ENCODE measurements at places on chromosomes 12 and 14.

DNA sequence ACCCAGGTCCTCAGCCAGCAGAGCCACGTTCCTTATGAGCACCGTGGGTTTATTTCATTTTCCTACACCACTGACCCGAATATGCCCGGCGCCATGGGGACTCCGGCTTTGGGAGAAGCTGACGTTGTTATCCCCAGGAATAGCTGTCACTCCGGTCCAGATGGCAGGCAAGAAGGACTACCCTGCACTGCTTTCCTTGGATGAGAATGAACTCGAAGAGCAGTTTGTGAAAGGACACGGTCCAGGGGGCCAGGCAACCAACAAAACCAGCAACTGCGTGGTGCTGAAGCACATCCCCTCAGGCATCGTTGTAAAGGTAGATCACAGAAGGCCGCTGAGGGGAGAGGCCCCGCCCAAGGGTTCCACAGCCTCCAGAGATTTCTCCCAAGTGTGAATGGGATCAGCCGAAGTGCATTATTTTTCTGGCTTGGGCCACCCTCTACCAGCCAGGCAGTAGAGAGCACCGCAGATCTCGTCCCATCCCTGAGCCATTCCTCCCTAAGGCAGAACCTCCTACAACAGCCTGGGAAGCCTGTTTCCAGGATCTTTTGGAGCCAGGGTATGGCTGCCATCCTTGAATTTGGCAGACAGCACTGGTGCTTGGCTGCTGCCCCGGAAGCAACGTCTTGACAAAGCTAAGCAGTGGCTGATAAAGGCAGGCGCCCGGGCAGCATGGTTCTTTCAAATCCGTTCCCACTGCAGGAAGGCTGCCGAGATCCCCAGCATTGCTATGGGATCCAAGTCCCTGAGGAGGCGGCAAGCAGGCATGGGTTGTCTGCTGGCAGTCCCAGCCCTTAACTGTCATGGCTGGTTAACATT, 17.8 kb downstream of the CDK2AP1 start:
- no peak for DNase-seq
- no peaks in the 10 kb centered on the region for H3K4me1 ChIP-seq
- H3K36me3 ChIP-seq = peaks cover 20% of the 10 kb centered on the region
- H3K27ac ChIP-seq = no peak overlapping the region

DNA sequence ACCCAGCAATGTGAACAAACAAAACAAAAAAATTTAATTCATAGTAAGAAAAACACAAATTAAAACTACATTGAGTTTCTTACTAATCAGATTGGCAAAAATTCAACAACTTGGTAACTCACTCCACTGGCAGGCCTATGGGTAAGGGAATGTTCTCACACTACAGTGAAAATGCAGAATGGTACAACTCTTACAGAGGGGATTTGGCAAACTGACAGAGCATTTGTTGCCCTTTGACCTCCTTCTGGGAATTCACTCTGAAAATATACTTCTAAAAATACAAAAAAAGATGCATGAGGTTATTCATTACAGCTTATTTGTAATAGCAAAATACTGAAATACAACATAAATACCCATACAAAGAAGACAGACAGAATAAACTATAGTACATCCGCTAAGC, 32.8 kb downstream of the ABCD2 start:
- no peak overlapping the region for H3K27ac ChIP-seq
- H3K36me3 ChIP-seq = peaks cover 8% of the 10 kb centered on the region
- no peak overlapping the region for H3K4me3 ChIP-seq
- peaks cover under 1% of the 10 kb centered on the region for H3K4me1 ChIP-seq
- DNase-seq = no peak

DNA sequence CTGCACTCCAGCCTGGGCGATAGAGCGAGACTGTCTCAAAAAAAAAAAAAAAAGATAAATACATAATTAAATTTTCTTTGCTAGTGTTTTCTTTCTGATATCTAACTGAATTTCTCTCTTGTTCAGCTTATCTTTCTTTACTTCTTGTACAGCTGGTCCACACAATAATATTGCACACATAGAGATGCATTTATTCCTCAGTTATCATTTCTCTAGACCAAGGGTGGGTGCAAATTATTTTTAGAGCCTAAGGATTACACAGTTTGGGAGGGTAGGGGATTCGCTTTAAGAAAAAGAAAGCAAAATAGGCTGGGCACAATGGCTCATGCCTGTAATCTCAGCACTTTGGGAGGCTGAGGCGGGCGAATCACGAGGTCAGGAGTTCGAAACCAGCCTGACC, 17.9 kb downstream of the A2ML1 start:
- no peak overlapping the region for H3K27ac ChIP-seq
- H3K4me1 ChIP-seq = no peaks in the 10 kb centered on the region
- peaks cover 3% of the 10 kb centered on the region for H3K27me3 ChIP-seq
- DNase-seq = no peak

DNA sequence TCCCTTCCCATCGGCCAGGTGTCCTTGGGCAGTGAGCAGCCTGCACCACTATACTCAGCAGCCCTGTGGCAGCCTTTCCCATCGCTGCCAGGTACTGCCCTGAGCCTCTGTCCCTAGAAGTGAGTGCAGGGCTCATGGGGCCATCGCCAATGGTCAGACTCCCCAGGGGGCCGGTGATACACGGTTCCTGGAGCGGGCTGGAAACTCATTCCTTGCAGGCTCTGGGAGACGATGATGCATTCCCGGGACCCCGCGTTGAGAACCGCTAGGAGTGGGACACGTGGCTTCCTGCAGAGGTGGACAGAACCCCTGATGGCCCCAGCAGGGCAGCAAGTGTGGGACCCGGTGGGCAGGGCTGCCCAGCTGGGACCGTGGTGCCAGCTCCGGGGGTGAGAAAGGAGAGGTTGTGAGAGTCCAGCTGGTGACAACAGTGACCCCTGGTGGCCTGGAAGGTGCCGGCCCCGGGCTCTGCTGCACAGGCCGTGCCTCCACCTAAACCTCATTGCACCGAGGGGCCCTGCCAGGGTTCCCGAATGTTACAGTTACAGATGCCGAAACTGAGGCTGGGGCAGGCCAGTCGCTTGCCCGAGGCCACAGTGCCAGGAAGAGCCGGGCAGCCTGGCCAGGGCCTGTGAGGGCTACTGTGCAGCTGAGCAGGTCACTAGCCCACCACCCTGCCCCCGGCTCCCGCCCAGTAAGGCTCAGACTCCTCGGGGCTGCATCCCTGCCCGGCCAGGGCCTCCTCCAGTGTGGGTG, 33.8 kb downstream of the FBRSL1 start:
- no peak overlapping the region for H3K4me3 ChIP-seq
- no peaks in the 10 kb centered on the region for H3K4me1 ChIP-seq
- H3K36me3 ChIP-seq = peaks cover 4% of the 10 kb centered on the region
- DNase-seq = peak; percentile 87
- no peaks in the 10 kb centered on the region for H3K27me3 ChIP-seq

GRCh38 chr12:130714091-130714590, 2.0 kb downstream of the RIMBP2 start:
- no peak for DNase-seq
- H3K36me3 ChIP-seq = no peaks in the 10 kb centered on the region
- no peak overlapping the region for H3K27ac ChIP-seq
- peaks cover 75% of the 10 kb centered on the region for H3K27me3 ChIP-seq

DNA sequence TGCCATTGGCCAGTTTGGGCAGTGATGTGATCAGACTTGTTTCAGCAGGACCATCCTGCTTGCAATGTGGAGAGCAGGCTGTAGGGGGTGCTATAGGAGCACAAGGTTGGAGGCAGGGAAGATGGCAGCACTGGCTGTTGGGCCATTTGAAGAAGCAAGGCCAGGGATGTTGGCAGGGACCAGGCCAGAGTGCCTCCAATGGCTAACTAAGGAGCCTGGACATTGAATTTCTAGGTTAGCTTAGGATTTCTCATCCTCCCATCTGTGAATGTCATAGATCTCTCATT, 23.5 kb downstream of the FGF23 start:
- H3K27ac ChIP-seq = no peak overlapping the region
- no peaks in the 10 kb centered on the region for H3K4me1 ChIP-seq
- no peak overlapping the region for H3K4me3 ChIP-seq
- DNase-seq = peak; percentile 50
- peaks cover 10% of the 10 kb centered on the region for H3K36me3 ChIP-seq

- no peaks in the 10 kb centered on the region for H3K36me3 ChIP-seq
- no peak for DNase-seq
- H3K4me3 ChIP-seq = no peak overlapping the region
- no peaks in the 10 kb centered on the region for H3K27me3 ChIP-seq
Observed at GRCh38 chr12:122116707-122117535, 38.4 kb downstream of the MLXIP start.

- peaks cover 8% of the 10 kb centered on the region for H3K4me1 ChIP-seq
- no peak within 1 kb of the TSS for H3K27ac ChIP-seq
- H3K27me3 ChIP-seq = no peaks in the 10 kb centered on the region
- peaks cover 2% of the 10 kb centered on the region for H3K36me3 ChIP-seq
- no peak within 1 kb of the TSS for H3K4me3 ChIP-seq
Observed at GRCh38 chr12:7935590-7936581, at the start of gene SLC2A3. Gene SLC2A3 (minus strand): TSS chr12:7936187. CDS start chr12:7936034, 153 bp downstream.

- H3K4me1 ChIP-seq = no peaks in the 10 kb centered on the region
- H3K4me3 ChIP-seq = no peak overlapping the region
- H3K36me3 ChIP-seq = no peaks in the 10 kb centered on the region
- DNase-seq = no peak
- no peaks in the 10 kb centered on the region for H3K27me3 ChIP-seq
Observed at GRCh38 chr12:41566703-41567102, 378.6 kb downstream of the PDZRN4 start.

DNA sequence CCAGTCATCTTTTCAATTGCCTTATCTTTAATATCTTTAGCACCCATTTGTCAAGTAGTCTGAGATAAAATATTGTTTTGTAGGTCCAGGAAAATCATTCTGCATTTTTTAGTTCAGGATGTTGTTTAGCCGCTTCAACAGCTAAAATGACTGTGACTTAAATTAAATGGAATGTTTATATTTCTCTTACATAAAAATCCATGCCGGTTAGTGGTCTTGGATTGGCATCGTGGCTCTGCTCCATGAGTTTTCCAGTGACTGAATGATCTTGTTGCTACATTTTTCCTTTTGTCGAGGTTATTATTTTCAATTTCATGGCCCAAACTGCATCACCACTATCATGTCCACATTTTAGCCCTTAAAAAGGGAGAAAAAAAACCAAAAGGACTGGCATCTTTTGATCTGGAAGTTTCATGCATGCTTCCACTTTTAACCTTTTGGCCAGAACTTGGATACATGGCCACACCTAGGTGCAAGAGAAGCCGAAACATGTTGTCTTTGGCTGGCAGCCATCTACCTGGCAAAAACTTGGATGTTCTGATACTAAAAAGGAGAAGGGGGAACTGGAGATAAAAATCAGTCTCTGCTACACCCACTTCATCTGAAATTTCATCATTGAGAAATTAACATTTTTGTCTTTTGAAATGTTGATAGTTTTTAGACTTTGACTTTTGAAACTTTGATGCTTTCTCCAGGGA, 142.4 kb downstream of the OTOGL start:
- no peaks in the 10 kb centered on the region for H3K27me3 ChIP-seq
- peaks cover 9% of the 10 kb centered on the region for H3K4me1 ChIP-seq
- no peak for DNase-seq
- no peaks in the 10 kb centered on the region for H3K36me3 ChIP-seq

- H3K4me3 ChIP-seq = no peak overlapping the region
- H3K27ac ChIP-seq = no peak overlapping the region
- H3K27me3 ChIP-seq = peaks cover 3% of the 10 kb centered on the region
- DNase-seq = no peak
Observed at GRCh38 chr14:98203421-98203820, 1068.6 kb downstream of the BCL11B start.

DNA sequence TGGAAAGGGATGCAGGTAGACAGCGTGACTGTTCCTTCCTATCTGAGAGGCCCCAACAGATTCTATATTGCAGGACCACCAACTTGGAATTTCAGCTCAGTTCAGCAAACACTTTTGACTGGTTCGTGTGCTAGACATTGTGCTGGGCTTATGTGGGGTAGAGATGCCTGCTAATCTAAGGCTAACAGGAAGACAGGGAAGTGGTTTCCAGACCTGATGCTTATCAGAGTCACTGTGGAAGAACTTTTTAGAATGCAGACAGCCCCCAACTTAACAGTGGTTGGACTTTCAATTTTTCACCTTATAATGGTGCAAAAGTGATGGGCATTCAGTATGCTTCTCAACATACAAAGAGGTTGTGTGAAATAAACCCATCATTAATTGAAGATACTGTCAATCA, 32.2 kb downstream of the NTF3 start:
- H3K36me3 ChIP-seq = no peaks in the 10 kb centered on the region
- H3K4me3 ChIP-seq = no peak overlapping the region
- H3K27ac ChIP-seq = no peak overlapping the region

- no peak overlapping the region for H3K4me3 ChIP-seq
- no peaks in the 10 kb centered on the region for H3K4me1 ChIP-seq
- no peaks in the 10 kb centered on the region for H3K36me3 ChIP-seq
- no peak overlapping the region for H3K27ac ChIP-seq
- no peaks in the 10 kb centered on the region for H3K27me3 ChIP-seq
Observed at GRCh38 chr12:76236640-76237039, 111.6 kb downstream of the BBS10 start.

DNA sequence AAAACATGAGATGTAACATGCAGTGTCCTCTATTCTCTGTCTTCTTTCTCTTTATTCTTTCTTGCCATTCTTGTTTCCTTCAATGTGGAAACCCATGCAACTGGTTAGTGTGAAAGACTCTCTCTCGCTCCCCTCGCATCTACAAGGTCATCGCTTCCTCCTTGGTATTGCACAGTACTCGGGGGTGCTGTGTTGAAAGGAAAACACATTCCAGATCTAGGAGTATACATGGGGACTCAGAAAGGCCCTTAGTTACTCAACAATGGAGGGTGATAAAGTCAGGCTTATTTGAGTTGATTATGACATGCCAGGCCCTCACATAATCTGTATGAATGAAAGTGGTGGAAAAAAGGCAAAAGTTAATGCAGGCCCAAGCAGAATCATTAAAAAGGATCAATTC, 75.5 kb upstream of the OVCH1 start:
- no peak overlapping the region for H3K4me3 ChIP-seq
- H3K27me3 ChIP-seq = peaks cover 3% of the 10 kb centered on the region
- H3K4me1 ChIP-seq = peaks cover 9% of the 10 kb centered on the region
- no peaks in the 10 kb centered on the region for H3K36me3 ChIP-seq
- no peak overlapping the region for H3K27ac ChIP-seq

DNA sequence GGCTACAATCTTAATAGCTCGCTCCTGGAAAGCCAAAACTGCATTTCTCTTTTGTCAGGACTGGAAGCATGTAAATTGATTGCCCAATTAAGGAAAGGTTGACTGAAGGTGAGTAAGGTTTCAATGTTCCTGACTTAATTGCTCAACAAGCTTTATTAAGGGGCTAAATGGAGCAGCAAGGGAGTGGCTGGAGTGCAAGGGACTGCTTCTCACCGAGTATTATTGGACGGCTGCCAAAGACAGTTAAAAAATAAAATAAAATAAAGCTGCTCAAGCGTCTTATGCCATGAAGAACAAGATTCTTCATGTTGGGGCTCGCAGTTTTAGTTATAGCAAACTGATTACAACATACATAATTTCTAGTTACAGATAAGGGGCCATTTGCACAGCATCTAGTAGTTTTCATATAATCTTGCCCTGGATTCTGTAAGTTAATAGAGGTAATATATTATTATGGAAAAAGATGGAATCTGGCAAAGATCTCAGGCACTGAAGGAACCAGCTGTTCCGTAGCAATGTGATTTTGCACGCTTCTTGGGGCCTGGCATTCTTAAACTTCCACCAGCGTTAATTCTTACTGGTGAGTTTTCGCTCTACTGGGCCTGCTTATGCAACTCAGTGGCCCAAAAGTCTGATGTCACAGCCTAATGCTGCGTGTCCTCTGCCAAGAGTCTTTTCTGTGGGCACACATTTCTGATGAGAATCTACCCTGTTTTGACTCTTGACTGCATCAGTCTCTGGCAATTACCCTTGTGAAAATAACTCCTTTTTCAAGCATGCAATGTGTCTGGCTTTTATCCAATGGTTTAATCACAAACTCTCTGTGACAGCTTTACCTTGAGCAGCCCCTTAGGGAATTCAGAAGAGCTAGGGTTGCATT, 108.5 kb downstream of the SLC38A1 start:
- H3K4me3 ChIP-seq = no peak overlapping the region
- H3K27me3 ChIP-seq = no peaks in the 10 kb centered on the region
- no peaks in the 10 kb centered on the region for H3K4me1 ChIP-seq
- H3K36me3 ChIP-seq = peaks cover 10% of the 10 kb centered on the region

Measured in neural crest cell (in vitro differentiated cells).